Activated B cell treated with CpG ODN at 0.5 μM for 24 hours (primary cell): ENCODE measurements at places on chromosomes 16 and 17.

GRCh38 chr17:3826191-3826590, 19.9 kb downstream of the NCBP3 start:
- DNase-seq: no peak

GRCh38 chr16:75377729-75378386, 55.4 kb downstream of the CFDP1 start:
- no peak for DNase-seq

DNA sequence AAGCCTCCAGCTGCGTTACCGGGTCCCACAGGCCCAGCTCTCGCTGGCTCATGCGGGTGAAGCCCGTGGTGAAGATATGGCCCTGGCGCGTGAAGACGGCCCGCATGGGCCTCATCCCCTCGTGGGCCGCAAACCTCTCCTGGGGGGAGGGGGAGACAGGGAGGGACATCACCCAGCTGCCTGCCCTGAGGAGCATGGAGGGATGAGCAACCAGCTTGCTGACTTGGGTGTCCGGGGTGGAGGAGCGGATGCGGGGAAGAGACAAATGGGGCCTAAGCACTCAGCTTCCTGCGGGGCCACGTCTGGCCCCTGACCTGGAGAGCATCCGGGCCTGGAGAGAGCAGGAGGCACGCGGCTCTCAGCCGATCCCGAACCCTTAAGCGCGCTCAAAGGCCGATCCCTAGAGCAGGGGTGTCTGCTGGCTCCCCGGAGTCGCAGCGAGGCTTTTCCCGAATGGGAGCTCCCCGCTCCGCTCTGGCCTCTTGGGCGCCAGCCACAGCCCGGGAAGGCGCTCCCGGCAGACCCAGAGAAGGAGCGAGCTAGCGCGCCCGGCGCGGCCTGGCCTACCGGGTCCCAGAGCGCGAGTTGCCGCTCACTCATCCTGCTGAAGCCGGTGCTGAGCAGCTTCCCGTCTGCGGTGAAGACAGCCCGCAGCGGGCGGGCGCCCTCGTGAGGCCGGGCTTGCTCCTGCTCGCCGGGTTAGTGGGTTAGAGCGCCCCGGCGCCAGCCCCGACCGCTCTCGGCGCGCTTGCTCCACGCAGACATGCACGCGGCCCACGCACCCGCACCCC, 5.0 kb downstream of the CORO6 start:
- DNase-seq: peak; percentile 80

GRCh38 chr17:16920628-16921020, 51.3 kb downstream of the TNFRSF13B start:
- no peak for DNase-seq

- no peak for DNase-seq
These were observed 4.4 kb downstream of the HDAC5 start for GRCh38 chr17:44119062-44119461.

DNA sequence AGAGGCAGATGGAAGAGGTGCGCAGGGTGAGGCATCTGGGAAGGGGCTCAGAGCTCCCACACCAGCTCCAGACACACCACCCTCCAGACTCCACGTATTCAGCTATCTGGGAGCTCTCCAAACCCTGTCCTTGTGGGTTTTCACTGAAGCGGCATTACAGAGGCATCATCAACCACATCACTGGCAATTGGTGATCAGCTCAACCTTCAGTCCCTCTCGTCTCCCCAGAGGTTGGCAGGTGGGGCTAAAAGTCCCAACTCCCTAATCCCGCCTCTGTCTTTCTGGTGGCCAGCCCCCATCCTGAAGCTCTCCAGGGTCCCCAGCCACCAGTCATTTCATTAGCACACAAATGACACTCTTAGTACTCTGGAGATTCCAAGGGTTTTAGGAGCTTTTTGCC, 123.9 kb downstream of the KCNJ12 start:
- DNase-seq: no peak

- DNase-seq: no peak
These were observed 75.1 kb upstream of the C17orf78 start for GRCh38 chr17:37300683-37301082.

DNA sequence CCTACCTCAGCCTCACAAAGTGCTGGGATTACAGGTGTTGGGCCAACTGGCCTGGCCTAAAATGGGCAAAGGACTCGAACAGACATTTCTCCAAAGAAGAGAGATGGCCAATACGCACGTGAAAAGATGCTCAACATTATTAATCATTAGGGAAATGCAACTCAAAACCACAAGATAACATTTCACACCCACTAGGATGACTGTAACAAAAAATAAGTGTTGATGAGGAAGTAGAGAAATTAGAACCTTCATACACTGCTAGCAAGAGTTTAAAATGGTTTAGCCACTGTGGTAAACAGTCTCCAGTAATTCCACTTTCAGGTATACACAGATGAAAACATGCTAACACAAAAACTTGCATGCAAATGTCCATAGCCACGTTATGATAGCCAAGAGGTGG, 5.7 kb downstream of the TMED6 start:
- no peak for DNase-seq

DNA sequence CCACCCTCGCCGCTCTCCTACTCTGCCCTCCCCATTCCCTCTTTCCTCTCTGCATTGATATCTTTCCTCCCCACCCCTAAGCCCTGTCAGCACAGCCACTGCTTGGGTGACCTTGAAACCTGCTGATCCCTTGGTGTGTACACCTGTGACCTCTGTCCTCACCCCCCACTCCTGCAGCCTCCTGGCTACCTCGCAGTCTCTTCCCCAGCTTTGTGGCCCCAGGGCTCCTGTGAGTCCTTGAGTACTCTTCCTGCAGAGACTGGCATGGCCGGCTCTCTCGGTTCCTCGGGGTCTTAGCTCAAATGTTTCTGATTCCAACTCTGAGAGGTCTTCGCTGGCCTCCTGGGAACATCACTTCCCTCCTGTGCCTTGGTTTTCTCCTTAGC, 31.7 kb downstream of the ADCY7 start:
- no peak for DNase-seq

GRCh38 chr17:41393294-41393693, 4.1 kb downstream of the KRT31 start:
- no peak for DNase-seq

DNA sequence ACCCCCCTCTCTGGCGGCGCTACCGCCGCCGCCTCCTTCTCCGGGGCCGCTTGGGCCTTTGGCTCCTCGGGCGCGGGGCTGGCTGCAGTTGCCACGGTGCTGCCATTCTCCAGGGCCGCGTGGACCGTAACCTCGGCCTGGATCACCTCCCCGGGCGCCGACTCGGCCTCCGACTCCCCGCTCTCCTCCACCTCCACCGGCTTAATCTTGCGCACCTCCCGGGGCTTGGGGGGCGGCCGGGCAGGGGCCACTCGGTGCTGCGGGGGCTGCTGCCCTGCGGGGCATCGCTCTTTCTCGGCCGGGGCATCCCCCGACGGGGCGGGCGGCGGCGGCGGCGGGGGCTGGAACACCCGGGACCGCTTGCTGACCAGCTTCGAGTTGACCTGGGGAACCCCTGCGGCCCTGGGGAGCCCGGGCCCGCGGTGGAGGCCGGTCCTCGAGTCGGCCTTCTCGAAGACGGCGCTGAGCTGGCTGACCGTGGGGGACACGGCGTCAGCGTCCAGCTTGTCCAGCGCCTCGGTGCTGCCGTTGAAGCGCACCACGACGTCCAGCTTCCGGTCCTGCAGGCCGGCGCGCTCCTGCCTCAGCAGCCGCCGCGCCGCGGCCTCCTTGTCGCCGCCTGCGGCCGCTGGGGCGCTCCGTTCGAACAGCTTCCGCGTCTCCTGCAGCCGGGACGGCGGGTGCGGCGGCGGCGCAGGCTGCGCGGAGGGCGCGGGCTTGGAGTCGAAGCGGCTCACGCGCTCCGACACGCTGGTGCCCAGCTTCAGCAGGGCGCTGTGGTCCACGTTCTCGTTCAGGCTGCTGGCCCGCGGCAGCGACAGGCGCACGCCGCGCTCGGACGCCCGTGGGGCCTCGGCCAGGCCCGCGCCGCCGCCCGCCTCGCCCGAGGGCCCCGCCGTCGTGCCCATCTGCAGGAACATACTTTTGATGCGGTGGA, 792 bp downstream of the PPP1R9B start:
- peak; percentile 56 for DNase-seq

GRCh38 chr17:47928415-47928814, 13.0 kb upstream of the PNPO start:
- no peak for DNase-seq

GRCh38 chr17:41522301-41523224, 3.9 kb upstream of the KRT15 start:
- no peak for DNase-seq

DNA sequence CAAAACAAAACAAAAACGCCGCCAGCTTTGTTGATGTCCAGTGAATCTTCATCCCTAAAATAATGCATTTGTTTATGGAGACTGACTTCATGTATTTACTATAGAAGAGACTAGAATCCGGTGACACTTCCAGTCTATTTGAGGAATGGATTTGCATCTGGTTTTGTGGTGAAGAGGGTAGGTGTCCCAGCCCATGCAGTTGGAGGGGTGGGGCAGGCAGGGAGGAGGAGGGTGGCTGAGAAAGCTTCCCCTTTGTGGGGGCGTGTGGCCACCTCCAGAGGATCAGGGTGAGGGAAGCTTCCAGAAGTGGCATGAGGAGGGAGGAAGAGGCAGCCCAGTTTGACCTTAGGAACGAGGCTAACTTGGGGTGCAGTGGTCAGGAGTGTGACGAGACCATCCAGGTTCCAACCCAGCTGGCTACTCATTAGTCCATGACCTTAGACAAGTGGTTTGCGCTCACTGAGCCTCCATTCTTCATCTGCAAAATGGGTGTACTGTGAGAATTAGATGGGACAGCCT, 69.5 kb downstream of the CMIP start:
- no peak for DNase-seq

GRCh38 chr16:86251682-86252081, 258.6 kb upstream of the FOXF1 start:
- no peak for DNase-seq

DNA sequence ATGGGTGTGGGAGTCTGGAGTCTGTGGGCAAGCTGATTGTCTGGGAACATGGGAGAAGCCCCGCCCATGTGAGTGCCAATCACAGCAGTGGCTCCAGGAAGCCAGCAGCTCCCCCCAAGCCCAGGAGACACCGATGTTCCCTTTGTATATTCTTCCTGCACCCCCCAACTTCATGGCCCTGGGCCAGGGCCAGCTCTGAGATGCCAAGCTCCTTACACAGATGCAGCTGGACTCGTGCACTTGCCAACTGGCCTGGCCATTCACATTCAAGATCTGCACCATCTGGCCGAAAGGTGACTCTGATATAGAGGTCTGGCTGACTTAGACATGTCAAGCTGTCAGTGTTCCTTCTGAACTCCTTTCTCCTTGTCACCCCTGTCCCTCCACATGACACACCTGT, 50.5 kb downstream of the CACNG5 start:
- DNase-seq: no peak

GRCh38 chr17:73639932-73640331, 4.3 kb downstream of the SDK2 start:
- no peak for DNase-seq

DNA sequence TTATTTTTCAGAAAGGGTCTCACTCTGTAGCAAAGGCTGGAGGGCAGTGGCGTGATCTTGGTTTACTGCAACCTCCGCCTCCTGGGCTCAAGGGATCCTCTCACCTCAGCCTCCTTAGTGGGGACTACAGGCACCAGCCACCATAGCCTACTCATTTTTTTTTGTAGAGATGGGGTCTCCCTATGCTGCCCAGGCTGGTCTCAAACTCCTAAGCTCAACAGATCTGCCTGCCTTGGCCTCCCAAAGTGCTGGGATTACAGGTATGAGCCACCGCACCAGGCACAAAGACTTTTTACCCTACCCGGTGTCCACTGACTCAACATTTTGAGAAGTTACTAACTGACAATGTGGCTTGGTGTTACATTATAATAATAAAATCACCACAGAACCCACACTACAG, 7.2 kb downstream of the GRB2 start:
- no peak for DNase-seq

GRCh38 chr16:17748044-17748719, 277.4 kb upstream of the XYLT1 start:
- DNase-seq: no peak

GRCh38 chr16:76926595-76926994, 264.4 kb upstream of the MON1B start:
- no peak for DNase-seq

DNA sequence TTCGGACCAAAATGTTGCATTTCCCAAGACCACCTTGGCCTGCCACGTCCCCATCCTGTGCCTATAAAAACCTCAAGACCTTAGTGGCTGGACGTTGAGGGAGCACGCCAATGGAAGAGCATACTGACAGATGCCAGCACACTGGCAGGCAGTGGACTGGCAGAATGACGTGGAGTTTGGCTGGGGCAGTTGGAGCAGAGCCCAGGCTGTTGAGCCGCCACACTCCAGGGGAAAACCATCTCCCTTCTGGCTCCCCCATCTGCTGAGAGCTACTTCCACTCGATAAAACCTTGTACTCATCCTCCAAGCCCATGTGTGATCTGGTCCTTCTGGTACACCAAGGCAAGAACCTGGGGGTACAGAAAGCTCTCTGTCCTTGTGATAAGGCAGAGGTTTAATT, 494.1 kb downstream of the CDH11 start:
- no peak for DNase-seq

- no peak for DNase-seq
These were observed 55.1 kb upstream of the LGALS9 start for GRCh38 chr17:27575912-27576252.

- DNase-seq: no peak
These were observed 12.7 kb downstream of the CNEP1R1 start for GRCh38 chr16:50037662-50038220.

GRCh38 chr17:16879686-16880085, 92.2 kb downstream of the TNFRSF13B start:
- DNase-seq: no peak

GRCh38 chr16:75038036-75038858, 39.4 kb downstream of the ZNRF1 start:
- DNase-seq: no peak

- no peak for DNase-seq
These were observed 11.8 kb upstream of the FAM171A2 start for GRCh38 chr17:44375196-44376017.

DNA sequence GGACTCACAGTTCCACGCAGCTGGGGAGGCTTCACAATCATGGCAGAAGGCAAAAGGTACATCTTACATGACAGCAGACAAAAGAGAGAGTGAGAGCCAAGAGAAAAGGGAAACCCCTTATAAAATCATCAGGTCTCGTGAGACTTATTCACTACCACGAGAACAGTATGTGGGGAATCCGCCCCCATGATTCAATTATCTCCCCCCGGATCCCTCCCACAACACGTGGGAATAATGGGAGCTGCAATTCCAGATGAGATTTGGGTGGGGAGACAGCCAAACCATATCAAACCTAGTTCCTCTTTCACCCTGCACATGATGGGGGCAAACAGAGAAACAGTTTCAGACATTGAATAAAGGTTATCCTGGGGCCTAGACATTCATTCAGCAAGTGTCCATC, 32.2 kb upstream of the IRX6 start:
- DNase-seq: no peak

DNA sequence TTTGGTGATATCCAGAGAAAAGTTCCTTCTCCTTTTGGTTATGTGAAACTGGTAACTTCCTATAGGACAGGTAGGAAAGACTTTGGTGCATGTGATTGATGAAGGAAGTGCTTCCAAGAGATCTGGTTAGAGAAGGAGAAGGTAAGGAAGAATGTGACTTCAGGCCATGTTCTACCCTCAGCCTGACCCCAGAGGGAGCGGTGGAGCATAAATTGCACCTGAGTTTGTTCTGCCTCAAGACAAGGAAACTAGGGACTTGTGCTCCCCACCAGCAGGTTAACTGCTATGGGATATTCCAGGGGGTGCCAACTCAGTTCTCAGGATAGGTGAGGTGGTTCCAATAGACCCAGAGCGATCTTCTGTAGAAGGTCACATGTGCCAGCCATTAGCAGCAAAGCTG, 299.3 kb upstream of the XYLT1 start:
- DNase-seq: no peak
